Mesothelial cell of epicardium (in vitro differentiated cells): ENCODE measurements at places on chromosomes 5 and 9.

DNA sequence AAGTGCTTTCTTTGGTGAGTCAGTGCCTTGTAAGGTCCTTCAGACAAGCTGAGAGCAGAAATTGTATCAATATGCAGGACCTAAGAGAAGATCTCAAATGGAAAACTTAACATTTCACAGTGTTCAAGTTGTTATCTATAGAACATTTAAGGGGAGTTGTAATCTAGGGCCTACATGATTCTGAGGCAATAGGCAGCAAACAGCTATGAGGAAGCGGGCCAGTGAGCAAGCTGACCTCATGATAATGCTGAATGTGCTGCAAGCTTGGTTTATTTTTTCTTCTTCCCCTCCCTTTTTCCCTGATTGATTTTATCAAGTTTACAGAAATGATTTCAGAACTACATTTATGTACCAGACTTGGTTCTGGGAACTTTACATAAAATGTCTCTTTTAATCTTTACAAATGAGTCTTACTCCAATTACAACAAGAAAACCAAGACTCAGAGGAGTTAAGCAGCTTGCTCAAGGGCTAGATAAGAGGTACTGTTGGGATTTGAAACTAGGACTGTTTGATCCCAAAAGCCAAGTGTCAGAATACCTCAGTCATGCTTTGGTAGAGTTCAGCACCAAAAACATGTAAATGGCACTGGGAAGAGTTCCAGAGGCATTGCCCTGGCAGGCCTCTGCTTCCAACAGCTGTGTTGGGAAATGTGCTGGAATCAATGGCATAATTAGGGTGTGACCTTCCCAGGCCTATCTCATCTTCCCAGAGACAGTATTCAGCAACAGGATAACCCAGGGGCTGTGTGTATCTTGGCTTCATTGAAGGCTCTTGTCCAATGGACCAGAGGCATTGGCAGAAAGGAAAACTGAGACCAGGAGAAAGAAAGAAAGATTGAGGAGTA, 130.1 kb downstream of the LRRC70 start:
- DNase-seq, result no peak

DNA sequence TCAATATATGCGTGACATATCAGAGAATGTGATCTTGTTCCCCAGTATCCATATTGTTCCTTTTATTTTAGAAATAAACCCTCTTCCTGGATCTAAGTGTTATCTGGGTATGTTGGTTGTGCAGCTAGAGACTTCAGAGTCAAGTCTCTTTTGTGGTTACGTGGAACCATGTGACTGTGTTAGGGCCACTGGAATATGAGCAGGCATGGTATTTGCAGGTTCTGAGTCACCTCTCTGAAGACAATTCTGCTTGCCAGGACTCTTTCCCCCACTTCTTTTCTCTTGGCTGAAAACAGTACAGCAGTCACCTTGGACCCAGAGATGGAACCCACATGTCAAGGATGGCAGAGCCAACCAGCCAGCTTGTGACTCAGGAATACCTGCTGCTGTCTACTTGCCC, 59.7 kb downstream of the ATP10B start:
- no peak for DNase-seq

- DNase-seq, result no peak
Measured at GRCh38 chr5:150801117-150801927, 22.8 kb downstream of the SMIM3 start.

DNA sequence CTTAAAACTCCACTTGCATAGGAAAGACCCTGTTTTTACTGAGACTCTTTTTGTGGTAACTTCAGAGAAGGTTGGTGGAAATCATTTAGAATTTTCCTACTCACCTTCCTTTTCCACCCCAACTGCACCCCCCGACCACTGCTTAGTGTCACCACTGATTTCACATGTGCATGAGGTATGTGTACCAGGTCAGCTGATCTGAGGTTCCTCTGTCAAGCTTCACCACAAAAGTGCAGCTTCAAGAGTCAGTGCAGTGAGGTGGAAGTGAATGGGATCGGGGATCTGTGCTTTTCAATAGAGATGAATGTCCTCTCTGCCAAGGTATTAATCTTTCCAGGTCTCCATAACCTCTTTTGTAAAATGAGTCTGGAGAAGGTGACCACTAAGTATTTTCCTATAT, 260.5 kb upstream of the WWC1 start:
- DNase-seq, result no peak

GRCh38 chr5:147371290-147371689, 136.5 kb downstream of the STK32A start:
- no peak for DNase-seq

GRCh38 chr5:59254055-59254687, 639.4 kb downstream of the PDE4D start:
- no peak for DNase-seq

GRCh38 chr5:66597183-66597757, 1.1 kb downstream of the MAST4 start:
- peak; percentile 64 for DNase-seq

- no peak for DNase-seq
Measured at GRCh38 chr5:112374818-112375217, 44.3 kb downstream of the EPB41L4A start.

DNA sequence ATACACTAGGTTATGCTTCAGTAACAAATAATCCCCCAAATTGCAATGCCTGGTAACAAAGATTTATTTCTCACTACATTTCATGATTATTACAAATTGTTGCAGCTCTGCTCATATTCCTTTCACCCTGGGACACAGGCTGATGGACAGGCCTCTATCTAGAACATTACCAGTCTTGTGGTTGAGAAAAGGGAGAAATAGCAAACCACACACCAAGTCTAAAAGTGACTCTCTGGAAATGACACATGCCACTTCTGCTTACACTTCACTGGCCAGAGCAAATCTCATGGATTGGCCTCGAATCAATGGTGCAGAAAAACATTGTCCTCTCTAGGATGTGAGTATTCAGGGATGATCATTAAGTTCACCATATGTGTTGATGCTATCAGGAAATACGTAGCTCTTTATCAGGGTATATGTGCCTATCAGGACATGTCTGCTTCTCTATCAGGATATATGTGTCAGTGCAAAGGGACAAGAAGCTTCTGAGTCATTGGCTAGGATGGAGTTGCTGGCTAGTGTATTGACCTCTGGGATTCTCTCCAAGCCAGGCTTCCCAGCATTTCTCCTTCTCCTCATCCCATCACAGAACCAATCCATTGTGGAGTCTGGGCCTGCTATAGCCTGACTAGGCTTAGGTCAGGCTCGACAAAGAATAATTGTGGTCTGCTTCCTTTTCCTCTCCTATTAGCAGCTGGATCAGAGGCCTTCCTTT, 91.1 kb upstream of the CEP78 start:
- DNase-seq, result no peak

DNA sequence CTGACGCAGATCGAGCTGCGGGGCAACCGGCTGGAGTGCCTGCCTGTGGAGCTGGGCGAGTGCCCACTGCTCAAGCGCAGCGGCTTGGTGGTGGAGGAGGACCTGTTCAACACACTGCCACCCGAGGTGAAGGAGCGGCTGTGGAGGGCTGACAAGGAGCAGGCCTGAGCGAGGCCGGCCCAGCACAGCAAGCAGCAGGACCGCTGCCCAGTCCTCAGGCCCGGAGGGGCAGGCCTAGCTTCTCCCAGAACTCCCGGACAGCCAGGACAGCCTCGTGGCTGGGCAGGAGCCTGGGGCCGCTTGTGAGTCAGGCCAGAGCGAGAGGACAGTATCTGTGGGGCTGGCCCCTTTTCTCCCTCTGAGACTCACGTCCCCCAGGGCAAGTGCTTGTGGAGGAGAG, 4.6 kb upstream of the PHYHD1 start:
- no peak for DNase-seq

DNA sequence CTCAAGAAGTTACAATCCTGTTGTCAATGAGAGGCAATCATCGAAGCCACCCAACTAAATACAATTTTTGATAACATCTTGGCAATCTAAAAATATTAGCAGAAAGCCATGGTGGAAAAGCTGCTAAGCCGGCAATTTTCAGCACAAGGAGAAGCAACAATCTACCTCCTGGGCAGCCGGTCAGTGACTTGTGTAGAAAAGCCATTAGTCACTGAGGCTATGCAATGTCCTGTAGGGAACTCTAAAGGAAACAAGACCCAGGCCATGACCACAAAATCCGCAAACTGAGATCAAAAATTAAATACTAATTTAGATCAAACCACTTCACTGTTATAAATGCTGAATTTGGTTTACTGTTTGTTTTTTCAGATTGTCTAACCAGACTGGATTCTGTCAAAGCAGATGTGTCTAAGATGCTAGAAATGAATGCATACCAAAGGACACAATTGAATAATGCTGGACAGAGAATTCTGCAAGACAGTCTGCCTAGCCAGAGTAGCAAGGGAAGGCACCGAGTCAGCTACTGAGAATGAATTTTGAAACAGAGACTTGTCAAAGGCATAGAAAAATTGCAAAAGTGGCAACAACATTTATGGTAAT, 384.8 kb downstream of the PRELID2 start:
- no peak for DNase-seq

DNA sequence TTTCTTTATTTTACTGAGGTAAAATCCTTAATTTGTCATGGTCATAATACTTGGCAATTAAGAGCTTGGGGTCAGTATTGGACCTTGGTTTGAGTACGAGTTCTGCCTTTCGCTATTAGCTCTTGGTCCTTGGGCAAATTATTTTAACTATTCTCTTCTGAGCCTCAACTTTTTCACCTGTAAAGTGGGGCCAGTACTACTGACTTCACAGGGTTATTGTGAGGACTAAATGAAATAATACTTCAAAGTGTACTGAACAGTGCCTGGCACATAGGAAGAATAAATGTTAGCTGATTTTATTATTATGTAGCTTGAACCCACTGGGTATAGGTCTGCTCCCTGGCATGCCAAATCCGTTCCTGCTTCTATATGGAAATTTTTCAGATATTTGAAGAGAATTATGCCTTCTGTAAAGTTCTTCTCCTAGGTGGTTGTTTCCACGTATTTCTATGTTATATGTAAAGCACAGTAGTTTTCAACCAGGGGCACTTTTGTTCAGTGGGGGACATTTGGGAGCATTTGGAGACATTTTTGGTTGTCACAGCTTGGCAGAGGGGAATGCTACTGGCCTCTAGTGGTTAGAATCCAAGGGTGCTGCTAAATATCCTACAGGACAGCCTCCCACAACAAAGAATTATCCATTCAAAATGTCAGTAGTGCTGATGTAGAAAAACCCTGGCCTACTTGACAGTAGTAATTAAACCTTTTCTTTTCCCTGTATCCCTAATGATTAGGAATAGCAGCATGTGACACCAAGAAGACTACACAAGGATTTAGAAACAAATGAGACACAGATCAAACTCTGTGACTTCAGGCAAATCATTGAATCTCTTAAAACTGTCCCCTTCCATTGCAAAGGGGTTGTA, 4.5 kb downstream of the RCL1 start:
- no peak for DNase-seq

GRCh38 chr9:69265891-69266290, 59.1 kb upstream of the ENTREP1 start:
- no peak for DNase-seq

DNA sequence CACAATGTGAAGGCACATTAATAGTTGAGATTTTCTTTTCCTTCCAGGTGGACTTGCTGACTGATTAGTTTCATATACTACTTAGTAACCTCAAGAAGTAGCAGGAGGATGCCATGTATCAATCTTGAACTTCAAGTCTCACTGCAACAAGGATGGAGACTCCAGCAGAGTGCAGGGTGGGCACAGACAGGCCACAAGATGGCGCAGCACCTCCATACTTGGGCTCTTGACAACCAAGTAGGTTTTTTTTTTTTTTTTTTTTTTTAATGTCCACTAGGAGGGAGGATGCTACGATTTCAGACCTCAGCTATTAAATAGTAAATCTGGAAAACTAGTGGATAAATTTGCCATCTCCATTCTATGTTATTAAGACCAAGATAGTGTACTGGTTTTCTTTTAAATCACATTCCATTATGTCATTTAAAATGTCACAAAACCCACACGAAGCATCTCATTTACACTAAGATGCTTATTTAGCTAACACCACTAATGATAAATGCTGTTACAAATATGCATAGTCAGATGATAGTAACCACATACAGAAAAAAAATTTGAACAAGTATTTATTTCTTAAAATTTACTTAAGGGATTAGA, 58.6 kb downstream of the IL6ST start:
- peak; percentile 76 for DNase-seq
